ENCODE measurements at places on chromosomes 5 and 9.

DNA sequence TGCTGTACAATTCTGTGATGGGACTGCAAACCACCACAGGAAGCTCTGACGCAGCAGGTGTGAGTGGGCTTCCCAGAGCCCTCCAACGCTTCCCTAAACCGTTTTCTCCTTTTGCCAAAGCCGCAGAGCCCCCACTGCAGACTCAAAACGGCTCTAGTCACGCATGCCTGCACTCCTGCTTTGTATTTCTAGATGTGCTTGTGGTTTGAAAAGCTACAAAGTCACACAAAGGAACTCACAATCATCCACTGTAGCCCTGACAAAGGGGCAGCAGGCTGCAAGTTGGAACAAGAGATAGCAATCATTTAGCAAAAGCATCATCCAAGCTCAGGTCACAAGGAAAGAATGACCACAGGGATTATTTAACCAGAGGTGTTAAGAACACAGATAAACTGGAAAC is 79.3 kb downstream of the PTPN3 start:
- no peak for DNase-seq

- DNase-seq = no peak
These were observed 25.5 kb downstream of the TNPO1 start for GRCh38 chr5:72841756-72842535.

GRCh38 chr9:87585123-87585855 is 87.6 kb downstream of the DAPK1 start:
- DNase-seq = no peak

- no peak for DNase-seq
These were observed 22.4 kb downstream of the CXXC5 start for GRCh38 chr5:139670369-139671095.

- peak; percentile 61 for DNase-seq
These were observed 50.2 kb upstream of the RNF38 start for GRCh38 chr9:36450110-36450732.

- DNase-seq = no peak
These were observed 21.0 kb upstream of the PTPRD start for GRCh38 chr9:10633785-10634184.

All from inflammatory macrophage treated with lipopolysaccharide for 1 hour (primary cell).